H9 (cell line): ENCODE measurements at places on chromosomes 12 and 14. TPM values are rescaled to one million over a fixed set of nuclear protein-coding genes. Genes with fewer than 3 reads are reported as not detected.

The CLEC12A gene
- not detected in 2 replicates for total RNA-seq

The LGR5 gene
- 0.09 and 0.13 TPM in 2 replicates for total RNA-seq

The DEPDC4 gene
- total RNA-seq: 3.2 and 3.4 TPM in 2 replicates

The ANG gene
- 3.2 and 3.8 TPM in 2 replicates for total RNA-seq

The C2CD5 gene
- 35.4 and 36.9 TPM in 2 replicates for total RNA-seq

The MGAT4C gene
- total RNA-seq: 1.3 and 2.1 TPM in 2 replicates

The KERA gene
- total RNA-seq: not detected in 2 replicates

The PLEK2 gene
- not detected in 2 replicates for total RNA-seq

The APOLD1 gene
- total RNA-seq: 0.48 and 0.70 TPM in 2 replicates

The IL26 gene
- total RNA-seq: not detected in 2 replicates

The SLC39A9 gene
- total RNA-seq: 39.8 and 42.2 TPM in 2 replicates

The TBX3 gene
- 0.04 and 0.07 TPM in 2 replicates for total RNA-seq

The ADAM20 gene
- total RNA-seq: 0.24 and 0.28 TPM in 2 replicates

The FUT8 gene
- 43.9 and 44.3 TPM in 2 replicates for total RNA-seq

The NFE2 gene
- total RNA-seq: 1.2 and 1.5 TPM in 2 replicates

The CTSG gene
- total RNA-seq: not detected in 2 replicates

The STYK1 gene
- total RNA-seq: 0.37 and 0.57 TPM in 2 replicates

The ACOT6 gene
- total RNA-seq: not detected in 2 replicates

The A2M gene
- 0.94 and 1.2 TPM in 2 replicates for total RNA-seq

The OR11H6 gene
- not detected in 2 replicates for total RNA-seq

The LTBR gene
- 3.4 and 4.8 TPM in 2 replicates for total RNA-seq

The TAS2R8 gene
- total RNA-seq: not detected in 2 replicates

The HOMEZ gene
- total RNA-seq: 6.2 and 6.5 TPM in 2 replicates

The SMIM41 gene
- total RNA-seq: not detected in 2 replicates

The RBP5 gene
- 2.1 and 2.7 TPM in 2 replicates for total RNA-seq

The GNB3 gene
- total RNA-seq: 17.3 and 20.0 TPM in 2 replicates

The P2RX7 gene
- 0.09 TPM in 1 of 2 replicates, not detected in the other for total RNA-seq

The LARP4 gene
- total RNA-seq: 82.3 and 87.1 TPM in 2 replicates
